ENCODE measurements at places on chromosomes 11 and 22.

DNA sequence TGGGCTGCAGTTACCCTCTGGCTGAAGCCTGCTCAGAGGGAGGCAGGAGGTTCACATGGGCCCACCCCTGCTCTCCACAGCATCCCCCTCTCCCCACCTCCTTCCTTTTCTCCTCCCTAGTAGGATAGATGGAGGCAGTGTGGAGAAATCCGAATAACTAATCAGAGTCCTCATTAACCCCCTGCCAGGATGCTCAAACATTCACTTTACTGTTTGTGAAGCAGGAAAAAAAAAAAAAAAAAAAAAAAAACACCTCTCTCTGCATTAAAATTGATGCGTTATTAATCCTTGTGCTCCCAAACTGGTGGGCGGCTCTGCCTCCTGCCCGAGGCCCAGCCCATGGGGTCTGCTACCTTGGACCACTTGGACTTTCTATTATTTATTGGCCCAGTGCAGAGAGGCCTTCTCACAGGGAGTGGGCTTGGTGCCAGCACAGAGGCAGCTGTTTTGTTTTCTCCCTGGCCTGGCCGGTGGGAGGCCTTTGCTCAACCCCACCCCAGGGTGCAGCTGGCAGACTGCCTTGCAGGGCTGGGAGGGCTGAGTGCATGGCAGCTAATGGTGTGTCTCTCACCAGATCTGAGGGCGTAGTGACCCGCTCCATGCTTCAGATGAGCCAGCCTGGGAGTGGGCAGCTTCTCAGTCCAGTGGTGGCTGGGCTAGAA lies 150.7 kb downstream of the PKNOX2 start:
- DNase-seq, result peak; percentile 18

- DNase-seq, result no peak
These were observed 612 bp downstream of the ASPHD2 start for GRCh38 chr22:26429458-26430286.

GRCh38 chr11:6626971-6627761 lies 7.9 kb upstream of the TPP1 start:
- DNase-seq, result no peak

- DNase-seq, result no peak
These were observed 5.1 kb upstream of the SCARF2 start for GRCh38 chr22:20442485-20443284.

DNA sequence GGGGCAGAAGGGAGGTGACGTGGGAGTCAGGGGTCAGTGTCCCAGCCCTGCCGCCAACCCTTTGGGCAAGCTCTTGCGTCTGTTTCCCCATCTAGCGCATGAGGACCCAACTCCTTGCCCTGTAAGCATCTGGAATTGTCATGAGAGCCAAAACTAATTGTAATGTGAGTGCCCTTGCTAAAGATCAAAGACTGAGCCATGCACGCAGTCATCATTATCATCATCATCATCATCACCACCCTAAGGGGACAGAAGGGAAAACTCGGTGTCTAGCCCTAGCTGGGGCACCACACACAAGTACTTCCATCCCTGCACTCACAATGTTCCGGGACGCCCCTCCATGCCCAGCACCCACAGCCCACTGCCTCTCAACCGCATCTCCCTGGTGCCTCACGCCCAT lies 2.5 kb downstream of the LIF start:
- no peak for DNase-seq

DNA sequence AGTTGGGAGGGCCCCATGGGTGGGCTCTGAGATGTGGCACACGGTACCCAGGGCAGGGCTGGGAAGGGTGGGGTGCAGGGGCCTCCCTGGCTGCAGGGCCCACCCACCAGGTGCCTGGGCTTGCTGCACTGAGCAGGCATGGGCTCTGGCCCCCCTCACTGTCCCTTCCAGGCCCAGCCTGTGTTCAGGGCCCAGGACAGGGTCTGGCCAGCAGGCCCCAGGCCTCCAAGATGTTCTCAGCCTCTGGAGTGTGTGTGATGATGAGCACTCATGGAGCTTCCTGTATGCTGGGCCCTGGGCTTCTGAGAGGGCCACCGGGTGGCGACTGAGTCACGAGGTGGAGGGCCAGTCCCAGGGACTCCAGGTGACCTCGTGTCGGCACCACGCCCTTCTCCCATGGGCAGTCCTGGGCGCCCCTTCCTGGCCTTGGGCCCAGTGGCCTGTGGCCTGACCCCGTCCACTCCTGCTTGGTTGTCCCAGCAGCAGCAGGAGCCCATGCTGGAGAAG lies 55.9 kb upstream of the CCDC188 start:
- peak; percentile 17 for DNase-seq

- peak; percentile 55 for DNase-seq
These were observed 101.2 kb downstream of the NAT10 start for GRCh38 chr11:34206407-34207300.

- no peak for DNase-seq
These were observed 4.0 kb downstream of the SLCO2B1 start for GRCh38 chr11:75154646-75155569.

DNA sequence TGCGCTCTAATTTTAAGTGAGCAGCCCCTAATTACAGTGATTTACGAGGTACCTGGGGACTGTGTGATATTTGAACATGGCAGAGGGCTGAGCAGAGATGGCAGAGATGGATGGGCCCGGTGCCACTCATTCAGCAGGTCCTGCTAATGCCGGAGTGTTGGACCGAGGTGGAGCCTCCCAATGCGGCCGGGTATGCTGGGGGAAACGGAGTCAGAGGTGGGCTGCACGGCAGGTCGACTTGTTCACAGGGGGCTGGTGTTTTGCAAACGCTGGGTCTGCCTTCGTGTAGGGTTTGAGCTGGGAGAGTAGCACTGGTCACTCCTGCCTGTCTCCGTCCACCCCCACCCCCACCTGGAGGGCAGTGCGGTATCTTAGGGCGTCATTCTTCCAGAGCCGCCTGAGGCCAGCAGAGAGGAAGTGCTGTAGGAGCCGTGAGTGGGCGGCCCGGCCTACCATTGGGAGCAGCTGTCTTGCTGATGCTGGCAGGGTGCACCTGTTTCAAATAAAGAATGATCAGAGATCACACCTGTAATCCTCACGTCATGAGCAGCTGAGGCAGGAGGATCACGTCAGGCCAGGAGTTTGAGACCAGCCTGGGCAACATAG lies 122.6 kb downstream of the IGLL1 start:
- DNase-seq, result no peak

- no peak for DNase-seq
These were observed 42.4 kb downstream of the CACNA1I start for GRCh38 chr22:39612811-39613548.

DNA sequence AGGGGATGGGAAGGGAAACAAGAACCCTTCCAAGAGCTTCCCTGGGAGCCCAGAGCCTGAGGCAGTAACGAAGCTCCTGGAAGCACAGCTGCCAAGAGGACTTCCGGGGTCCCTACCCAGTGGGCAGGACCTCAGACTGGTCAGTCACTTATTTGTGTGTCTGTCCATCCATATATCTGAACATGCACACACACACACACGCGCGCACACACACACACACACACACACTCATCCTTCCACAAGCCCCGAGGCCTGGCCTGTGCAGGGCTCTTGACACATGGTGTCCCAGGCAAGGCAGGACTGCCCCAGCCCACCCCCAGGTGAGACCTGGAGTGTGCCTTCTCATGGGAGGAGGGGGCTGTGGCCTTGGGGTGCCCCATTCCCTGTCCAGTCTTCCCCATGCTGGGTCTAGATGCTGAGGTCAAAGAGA lies 44.9 kb downstream of the IGLL5 start:
- DNase-seq, result no peak

DNA sequence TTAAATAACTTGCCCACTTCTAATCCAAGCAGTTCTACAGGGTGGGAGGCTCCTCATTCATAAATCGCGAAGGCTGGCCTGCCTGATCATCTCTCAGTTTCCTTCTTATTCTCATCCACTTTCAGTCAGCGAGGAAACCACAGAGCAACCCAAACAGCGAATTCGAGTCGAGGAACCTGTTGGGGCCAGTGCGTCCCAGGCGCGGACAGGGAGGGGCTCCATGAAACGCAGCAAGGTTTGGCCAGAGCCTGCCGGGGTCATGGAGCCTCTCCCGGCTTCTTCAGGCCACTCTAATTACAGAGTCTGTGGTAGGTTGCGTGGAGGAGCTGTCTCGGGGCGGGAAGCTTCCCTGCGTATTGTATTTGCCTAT lies 741 bp upstream of the NAV2 start:
- DNase-seq, result no peak

GRCh38 chr11:57913715-57914704 lies 109.7 kb upstream of the OR9Q1 start:
- no peak for DNase-seq

- DNase-seq, result no peak
These were observed 36.0 kb upstream of the OAF start for GRCh38 chr11:120174866-120175265.
